ENCODE measurements at places on chromosomes 1 and 21.
A peak's percentile ranks its signal among the peaks of the same experiment; 100 is the strongest.

- no peak for DNase-seq
Measured at GRCh38 chr1:151759241-151759640, 4.1 kb downstream of the MRPL9 start.

DNA sequence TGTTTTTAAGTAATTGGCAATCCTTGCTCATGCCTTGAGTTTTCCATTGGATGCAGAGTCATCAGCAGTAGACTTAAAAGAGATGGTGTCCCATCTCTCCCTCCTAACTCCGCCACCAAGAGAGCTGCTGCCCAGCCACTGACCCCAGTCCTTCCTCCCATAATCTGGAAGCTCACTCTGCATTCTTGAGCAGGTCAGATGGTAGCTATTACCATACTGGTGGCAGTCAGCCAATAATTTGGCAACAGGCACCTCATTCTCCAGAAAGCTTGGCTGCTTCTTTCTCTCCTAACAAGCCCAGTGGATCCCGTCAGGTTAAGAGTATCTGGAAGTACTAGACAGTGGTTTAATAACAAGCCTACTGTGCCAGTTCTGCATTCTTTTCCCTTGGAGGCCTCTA is 272.1 kb downstream of the ZNF648 start:
- DNase-seq, result no peak

DNA sequence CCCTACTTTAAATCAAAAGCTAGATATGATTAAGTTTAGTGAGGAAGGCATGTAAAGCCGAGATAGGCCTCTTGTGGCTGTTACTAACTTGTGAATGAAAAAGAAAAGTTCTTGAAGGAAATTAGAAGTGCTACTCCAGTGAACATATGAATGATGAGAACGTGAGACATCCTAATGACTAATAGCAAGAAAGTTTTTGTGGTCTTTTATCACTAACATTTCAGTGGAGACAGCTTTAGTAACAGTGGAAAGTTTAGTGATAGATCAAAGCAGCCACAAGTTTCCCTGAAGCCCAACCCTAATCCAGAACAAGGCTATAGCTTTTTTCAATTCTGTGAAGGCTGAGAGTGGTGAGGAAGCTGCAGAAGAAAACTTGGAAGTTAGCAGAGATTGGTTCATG is 73.6 kb upstream of the LRRC8B start:
- DNase-seq, result peak; percentile 6

GRCh38 chr1:110430366-110430765 is 20.6 kb upstream of the PROK1 start:
- DNase-seq, result no peak

- peak; percentile 33 for DNase-seq
Measured at GRCh38 chr1:23168079-23168444, 594 bp downstream of the LUZP1 start.

- DNase-seq, result no peak
Measured at GRCh38 chr1:7420470-7421100, 350.5 kb upstream of the VAMP3 start.

- peak; percentile 46 for DNase-seq
Measured at GRCh38 chr1:204461331-204462228, 33.0 kb downstream of the PIK3C2B start.

- DNase-seq, result no peak
Measured at GRCh38 chr21:42781150-42781970, 98.0 kb downstream of the WDR4 start.

DNA sequence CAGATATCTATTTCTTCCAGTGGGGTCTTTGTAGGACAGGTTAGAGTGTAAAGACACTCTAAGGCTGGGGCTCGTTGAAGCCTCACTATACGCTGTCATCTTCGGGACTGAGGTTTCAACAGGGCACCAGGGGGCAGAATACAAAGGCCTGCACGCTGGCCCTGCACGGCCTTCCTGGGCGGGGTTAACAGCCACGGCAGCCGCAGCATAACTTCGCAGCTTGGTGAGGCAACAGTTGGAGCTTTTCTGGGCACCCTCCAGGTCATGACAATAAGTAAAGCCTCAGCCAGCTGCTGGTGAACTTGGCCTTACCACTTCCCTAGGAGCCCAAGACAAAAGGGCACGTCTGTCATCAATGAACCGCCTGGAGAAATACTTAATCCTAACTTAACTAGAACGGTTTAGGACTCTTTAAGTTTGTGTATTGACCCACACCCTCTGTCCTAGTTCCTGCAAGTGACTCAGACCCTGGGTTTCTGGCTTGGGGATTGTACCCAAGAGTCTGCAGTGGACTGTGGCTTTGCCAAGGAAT is 2.3 kb upstream of the RUNX1 start:
- DNase-seq, result peak; percentile 88

- DNase-seq, result peak; percentile 52
Measured at GRCh38 chr21:34845521-34846451, 177.0 kb downstream of the CLIC6 start.

DNA sequence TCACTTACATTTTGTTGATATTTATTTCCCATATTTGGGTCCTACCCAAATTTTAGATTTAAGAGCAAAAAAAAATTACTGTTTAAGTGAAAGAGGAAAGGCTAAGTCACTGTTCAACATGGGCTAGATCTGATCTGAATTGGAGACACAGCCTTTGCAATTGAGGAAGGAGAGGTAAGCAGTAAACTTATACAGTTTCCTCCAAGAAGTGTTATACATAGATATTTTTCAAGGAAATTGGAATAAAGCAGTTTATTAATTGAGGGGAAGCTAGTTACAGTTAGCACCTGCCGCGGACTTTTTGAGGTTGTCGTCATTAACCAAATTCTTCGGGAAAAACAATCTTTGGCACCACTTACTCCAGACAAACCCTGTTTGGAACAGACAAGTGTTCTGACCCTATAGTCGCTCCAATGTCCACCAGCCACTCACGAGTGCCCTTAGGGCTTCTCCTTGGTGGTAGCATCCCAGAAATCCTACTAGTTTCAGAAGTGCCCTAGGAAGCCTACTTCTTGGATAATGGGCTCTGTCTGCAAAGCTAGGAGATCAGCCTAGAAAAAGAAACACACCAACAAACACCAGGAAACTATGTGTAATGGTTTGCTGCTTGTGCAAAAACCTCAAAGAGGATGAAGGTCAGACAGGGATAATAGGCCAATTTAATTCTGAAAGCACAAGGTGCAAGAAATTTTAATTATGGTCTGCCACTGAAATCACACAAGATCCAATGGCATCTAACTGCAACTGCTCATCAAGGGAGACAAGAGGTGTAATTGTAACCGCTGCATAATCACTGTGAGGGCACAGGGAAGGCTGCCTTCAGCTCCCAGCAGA is 2.5 kb downstream of the WLS start:
- DNase-seq, result no peak

DNA sequence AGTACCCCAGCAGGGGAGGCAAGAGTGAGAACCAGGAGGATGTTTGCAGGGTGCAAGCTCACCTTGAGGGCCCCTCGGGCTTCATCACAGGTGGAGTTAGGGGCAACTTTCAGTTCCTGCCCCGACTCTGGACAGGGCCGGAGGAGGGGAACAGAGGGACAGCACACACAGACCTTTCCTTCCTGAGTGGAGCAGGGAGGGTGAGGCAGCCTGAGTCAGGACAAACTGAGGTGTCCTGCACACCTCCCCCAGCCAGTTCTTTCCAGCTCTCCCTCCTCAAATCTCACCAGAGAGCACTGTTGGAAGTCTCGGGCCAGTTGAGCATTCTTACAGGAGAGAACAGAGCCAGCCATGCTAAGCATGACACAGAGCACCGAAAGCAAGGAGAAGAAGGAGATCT is 1.5 kb downstream of the ENTREP3 start:
- DNase-seq, result no peak

DNA sequence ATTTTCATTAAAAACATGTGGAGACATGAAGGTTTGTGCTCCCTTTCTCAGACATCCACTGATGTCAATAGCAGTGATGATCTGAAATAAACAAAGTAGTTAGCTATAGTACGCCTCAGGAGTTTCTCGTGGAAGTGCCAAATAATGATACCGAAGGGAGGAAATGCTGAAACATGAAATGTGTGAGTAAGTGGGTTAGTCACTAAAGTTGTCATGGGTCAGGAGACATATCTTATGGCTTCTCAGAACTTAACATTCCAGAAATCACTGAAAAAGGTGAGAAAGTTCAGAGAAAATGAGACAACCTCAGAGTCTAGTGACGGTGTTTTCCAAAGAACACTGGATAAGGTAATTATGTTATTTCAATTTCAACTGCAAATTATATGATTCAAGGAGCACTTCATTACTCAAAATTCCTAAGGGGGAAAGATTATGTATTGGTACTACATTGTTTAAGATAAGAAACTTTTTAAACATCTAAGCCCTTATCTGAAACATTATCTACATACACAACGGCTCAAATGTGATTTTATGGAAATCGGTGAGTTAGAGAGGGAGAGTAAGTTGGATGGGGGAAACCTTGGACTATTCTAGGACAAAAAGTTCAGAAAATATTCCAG is 20.6 kb downstream of the NIBAN1 start:
- DNase-seq, result no peak

- no peak for DNase-seq
Measured at GRCh38 chr1:40305451-40305850, 11.6 kb downstream of the COL9A2 start.

DNA sequence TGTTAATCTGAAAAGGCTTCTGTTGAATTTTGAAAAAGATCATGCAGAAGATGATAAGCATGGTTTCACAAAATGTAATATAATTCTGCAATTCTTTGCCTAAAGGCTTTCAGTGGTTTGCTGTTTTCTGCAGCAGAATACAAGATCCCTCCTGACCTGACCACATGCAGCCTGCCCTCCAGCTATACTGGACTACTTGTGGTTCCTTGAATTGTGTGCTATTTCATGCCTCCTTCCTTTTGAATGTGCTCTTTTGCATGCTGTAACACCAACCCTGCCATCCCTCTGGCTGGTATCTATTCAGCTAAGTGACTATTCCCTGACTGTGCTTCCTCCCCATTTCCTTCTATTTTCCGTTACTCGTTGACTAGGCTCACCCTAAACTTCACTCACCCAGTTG is 55.5 kb downstream of the CACNA1E start:
- DNase-seq, result no peak

DNA sequence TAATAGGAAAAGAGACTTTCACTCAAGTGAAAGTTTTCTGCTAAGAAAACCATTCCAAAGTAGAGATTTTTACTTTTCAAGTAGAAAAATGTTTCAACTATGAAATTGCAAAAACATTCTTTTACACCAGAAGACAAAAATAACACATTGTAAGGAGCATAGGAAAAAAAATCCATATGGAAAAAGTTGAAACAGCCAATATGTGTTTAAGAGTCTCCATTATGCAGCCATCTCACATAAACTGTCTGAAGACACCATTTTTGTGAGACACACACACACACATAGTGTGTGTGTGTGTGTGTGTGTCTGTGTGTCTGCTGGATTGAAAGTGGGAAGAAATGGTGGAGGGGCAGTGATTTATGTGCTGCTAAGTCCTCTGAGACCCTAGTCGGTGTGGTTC is 162.1 kb downstream of the HHAT start:
- DNase-seq, result no peak

- DNase-seq, result no peak
Measured at GRCh38 chr1:171110621-171111326, 20.1 kb downstream of the FMO3 start.

DNA sequence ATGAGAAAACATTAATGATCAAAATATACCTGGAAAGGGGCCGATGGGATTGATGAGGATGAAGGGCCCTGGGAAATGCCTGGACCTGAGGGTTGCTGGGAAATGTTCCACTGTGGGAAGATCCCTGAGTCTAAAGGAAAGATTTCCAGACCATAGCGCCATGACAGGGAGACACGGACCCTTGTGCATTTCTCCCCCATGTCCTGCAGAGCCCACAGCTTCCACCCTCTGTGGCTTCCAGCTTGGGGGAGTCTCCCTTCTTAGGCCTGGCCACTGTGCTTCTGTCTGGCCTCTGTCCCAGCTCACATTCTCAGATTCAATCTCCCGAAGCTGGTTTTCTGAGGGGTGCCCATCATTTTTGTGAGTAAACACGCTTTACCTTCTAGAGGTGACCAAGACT is 1.0 kb upstream of the PRAMEF12 start:
- DNase-seq, result no peak

DNA sequence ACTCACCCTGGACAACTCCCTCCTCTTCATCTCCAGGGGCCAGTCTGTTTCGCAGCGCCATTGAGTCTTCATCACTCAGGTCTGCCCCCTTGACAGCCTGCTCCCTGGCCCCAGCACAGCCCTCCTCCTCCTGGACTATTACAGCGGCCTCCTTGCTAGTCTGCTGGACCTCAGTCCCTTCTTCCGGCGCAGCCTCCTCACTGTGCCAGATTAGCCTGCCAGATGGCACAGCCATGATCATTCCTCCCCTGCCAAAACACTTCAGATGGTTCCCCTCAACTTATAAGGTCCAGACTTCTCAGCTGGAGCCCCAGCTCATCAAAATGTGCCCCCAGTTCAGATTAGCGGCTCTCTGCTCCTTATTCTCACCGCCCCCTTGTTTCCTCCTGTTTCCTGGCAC is 7.0 kb upstream of the CELSR2 start:
- DNase-seq, result no peak

DNA sequence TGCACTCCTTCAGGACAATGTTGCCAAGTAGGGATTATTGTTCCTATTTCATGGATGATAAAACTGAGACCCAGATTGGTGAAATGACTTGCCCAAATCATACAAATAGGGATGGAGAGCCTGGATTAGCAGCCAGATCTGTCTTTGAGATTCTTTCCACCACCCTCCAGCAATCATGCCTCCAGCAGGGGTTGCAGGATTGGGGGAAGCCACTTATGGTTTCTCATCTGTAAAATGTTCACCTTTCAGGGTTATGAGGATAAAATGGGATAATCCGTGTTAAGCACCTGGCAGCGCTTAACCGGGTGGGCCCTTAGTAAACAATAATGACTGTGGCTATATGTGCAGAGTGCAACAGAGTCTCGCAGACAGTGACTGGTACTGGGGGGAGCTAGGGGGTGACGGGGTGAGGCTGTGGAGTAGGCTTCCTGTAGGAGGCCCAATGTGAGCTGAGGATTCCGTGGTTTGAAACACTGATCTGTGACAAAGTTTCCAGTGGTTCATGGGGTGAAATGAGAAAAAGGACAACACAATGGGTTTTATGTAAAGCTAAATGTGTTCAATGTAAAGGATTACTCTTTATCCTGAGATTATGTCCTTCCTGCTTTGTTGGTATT is 33.7 kb upstream of the FOXO6 start:
- DNase-seq, result no peak

- DNase-seq, result no peak
Measured at GRCh38 chr1:2314273-2314802, 77.0 kb downstream of the MORN1 start.

GRCh38 chr1:38898653-38899230 is 17.4 kb upstream of the GJA9 start:
- DNase-seq, result no peak

Data from CD4-positive, alpha-beta T cell treated with Interleukin-10 for 1 hour (primary cell).